ENCODE measurements at places on chromosomes 13 and 19.

DNA sequence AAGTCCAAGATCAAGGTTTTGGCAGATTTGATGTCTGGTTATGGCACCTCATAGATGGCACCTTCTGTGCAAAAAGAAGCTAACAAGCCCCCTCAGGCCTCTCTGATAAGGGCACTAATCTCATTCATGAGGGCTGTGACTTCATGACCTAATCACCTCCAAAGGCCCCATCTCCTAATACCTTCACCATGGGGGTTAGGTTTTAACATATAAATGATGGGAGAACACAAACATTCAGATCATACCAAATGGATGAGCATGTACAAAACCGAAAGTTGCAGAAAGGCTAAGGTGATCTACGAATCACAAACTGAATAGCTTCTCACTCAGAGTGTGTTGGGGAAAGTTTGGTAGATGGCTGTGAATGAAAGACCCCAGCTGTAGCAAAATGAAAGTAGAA is 217.4 kb downstream of the TBC1D4 start:
- no peak for DNase-seq

DNA sequence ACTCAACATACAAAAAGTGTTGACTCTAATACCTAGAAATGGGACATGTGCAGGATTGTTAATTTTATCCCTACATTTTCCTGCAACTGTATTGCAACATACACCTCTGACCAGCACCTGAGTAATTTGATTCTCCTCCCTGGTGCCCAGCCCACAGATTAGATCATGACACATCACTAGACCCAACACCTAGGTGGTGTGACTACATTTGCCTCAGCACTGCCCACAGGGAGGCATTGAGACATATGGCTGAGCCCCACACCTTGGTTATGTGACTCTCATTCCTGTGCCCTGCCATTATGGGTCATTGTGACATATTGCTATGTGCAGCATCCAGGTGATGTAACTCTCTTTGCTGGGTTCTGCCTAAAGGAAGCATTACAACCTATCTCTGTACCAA is 13.2 kb upstream of the ZNF254 start:
- DNase-seq, result no peak

- no peak for DNase-seq
Observed at GRCh38 chr13:76769271-76769791, 116.9 kb downstream of the KCTD12 start.

GRCh38 chr19:47310323-47310722 is 662 bp downstream of the C5AR1 start:
- no peak for DNase-seq

GRCh38 chr19:53772943-53773342 is 51.2 kb downstream of the NLRP12 start:
- peak; percentile 4 for DNase-seq

- DNase-seq, result no peak
Observed at GRCh38 chr13:111911754-111912452, 155.0 kb upstream of the SOX1 start.

- DNase-seq, result no peak
Observed at GRCh38 chr13:80571346-80572307, 230.7 kb upstream of the SPRY2 start.

GRCh38 chr13:110448677-110449076 is 112.8 kb downstream of the RAB20 start:
- no peak for DNase-seq

DNA sequence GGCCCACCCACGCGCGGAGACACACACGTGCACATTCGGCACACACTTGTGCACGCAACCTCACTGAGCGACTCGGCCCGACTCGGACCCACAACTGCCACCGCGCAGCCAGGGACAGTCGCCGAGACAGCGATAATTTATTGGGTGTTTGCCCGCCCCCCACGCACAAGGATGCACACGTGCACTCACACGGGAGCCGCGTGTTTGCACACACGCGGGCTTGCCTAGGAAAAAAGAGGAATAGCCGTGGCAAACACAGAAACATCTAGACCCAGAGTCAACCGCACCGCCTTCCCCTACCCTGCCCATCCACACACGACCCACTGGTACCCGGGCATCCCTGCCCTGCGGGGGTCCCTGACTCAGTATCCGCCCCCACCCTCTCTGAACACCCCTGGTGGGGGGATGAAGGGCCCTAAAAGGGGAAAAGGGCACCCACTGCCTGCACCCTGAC is 1.1 kb upstream of the SSBP4 start:
- no peak for DNase-seq

- DNase-seq, result peak; percentile 57
Observed at GRCh38 chr19:43639519-43640423, at the start of gene CADM4. TSS of gene CADM4 (minus strand) at chr19:43639850. CDS start at chr19:43639790, 60 bp downstream.

DNA sequence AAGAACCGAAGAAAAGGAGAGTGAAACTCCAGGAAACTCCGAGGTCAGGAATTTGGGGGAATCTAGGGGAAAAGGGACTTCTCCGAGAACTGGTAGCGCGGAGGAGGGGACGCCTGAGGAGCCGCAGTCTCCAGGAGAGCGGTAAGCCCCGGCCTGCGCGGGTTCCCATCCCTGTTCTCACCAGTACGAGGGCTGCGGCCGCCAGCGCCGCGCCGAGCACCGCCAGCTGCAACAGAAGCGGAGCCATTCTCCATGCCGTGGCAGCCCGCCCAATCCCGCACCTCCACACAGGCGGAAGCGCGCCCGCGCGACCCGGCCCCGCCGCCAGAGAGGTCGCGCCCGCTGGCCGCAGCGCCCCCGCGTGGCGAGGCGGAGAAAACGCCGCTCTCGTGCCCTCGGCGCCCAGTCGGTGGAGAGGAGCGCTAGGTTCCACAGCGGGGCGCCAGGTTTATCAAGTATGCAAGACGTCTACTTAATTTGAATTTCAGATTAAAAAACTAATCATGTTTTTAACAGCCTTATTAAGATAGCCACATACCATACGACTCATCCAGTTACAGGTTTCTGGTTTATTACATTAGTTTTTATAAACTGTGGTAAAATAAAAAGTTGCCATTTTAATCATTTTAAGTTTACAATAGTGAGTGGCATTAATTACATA is at the start of gene ALG5:
Gene ALG5, minus strand, starts transcription at position 287 of the 661 bp plus-strand sequence. Its CDS starts 40 bp downstream, at position 247.
- DNase-seq, result peak; percentile 91

- DNase-seq, result no peak
Observed at GRCh38 chr13:73287831-73288230, 229.0 kb downstream of the KLF5 start.

GRCh38 chr19:12779162-12779993 is 4.0 kb upstream of the HOOK2 start:
- DNase-seq, result no peak

DNA sequence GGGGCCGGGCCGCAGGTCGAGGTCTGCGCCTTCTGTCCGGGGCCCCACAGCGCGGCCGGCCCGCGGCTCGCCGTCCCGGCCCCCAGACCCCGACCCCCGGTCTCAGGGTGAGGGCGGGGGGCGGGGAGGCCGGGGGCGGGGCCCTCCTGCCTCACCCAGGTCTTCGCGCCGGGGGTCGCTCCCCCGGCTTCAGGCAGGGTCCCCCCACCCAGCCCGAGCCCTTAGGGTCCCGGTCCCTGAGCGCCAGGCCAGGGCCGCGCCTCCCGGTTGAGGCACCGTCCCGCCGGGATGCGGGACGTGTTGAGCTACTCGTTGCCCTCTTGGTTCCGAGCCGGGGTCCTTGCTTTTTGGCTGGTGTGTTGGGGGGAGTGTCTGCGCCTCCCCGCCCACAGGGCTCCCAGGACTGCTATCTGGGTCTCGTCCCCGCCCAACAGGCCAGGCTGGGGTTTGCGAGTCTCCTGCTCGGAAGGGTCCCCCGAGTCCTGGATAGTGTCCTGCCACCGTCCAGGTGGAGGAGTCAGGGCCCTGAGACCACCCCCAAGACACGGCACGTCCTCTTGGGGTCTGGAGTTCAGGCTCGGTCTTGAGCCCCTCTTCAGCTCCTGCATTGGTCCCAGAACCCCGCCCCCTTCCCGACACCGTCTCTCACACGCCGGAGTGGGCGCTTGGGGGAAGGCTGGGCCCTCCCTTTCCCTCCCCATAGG is 452 bp downstream of the PIAS4 start:
- no peak for DNase-seq

DNA sequence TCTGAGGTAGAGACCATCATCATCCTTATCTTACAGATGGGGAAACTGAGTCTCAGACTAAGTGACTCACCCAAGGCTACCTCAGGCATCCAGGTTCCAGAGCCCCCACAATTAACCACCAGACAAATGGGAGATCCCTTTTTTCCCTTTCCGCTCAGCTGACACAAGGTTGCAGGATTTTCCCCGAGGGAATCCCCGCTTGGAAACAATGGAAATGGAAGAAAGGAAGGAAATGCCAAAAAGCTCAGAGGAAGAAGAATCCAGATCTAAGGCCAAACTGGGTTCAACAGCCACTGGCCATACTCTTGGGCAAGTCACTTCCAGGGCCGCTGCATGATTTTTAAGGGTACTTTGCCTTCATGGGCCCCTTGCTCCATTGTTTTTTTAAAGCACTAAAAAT is 1.6 kb downstream of the ZNF71 start:
- no peak for DNase-seq

DNA sequence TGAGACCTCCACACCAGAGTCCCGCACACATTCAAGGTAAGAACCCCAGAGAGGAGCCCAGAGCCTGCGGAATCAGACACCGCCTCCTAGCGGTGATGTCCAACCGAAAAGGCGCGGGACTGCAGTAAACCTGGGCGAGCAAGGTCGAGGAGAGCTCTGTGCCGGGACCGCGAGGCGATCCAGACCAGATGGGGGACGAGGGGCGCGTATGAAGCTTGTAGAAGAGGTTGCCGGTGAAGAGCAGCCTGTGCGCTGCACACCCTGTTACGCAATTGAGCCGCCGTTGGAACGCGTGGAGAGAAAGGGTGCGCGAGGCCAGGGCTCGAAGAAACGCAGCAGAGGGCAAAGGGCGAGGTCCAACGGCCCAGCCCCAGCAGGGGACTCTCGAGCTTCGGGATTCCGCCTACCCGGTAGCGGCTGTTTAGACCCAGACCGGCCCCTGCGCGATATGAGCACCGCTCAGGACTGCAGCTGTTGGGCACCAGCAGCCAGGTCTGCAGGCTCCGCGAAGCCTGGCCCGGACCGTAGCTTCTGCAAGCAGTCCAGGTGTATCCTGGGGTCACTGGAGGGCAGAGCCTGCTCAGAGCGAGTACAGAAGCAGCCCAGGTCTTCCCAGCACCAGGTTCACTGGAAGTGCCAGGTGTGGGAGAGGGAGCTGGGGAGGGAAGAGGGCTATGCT is 65.9 kb upstream of the ZNF599 start:
- DNase-seq, result no peak

DNA sequence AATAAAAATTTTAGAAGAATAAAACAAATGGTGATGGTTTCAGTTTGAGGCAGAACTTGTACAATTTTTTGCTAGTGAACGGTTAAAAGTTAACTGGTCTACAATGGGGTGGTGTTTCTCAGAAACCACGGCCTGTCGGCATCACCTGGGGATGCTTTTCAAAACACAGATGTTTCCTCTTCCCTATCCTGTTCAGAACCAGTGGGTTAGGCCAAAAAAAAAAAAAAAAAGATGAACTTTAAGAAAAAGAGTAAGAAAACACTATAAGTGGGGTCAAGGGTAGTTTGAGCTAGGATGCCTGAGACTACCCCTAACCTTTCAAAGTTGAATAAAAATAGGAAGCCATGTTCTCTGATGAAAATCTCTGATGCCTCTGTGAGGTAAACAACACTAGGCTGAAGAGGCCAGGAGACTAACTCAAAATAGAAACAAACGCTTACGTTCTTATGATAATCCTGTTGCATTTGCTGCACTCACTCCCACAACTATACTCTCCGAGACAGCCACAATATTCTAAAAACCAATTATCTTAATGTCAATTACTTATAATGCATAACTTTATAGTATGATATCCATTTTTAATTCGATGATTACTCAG is 3.3 kb downstream of the MTIF3 start:
- DNase-seq, result peak; percentile 71

DNA sequence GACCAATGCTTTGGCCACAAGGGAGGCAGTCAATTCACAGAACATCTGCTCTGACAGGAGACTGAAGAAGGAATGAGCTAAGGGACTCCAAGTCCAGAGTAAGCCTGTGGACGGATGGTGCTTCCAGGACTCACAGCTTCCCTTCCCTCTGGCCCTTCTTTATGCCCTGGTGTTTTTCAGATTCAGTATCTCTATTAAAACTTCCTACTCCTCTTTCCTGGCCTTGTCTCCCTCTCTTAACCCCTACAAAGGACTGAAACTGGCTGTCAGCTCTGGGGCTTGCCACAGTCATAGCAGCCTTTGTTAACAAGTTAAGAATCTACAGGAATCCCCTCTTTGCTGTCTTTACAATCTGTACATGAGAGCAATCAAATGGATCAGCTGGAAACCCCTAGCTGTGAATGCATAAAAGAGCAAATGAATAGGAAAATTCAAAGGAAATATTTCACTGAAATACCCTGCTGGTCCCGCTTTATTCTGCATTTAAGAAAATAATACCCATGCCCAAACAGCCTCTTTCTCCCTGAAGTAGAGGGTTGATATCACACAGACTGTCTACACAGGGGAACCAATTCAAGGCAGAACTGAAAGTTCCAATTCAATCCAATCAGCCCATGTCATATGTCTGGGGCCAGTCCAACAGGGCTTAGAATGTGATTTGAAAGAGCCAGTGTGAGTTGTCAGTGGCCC is 192.3 kb downstream of the MZT1 start:
- DNase-seq, result no peak

- DNase-seq, result no peak
Observed at GRCh38 chr13:108322206-108322824, 52.8 kb downstream of the TNFSF13B start.

- DNase-seq, result peak; percentile 10
Observed at GRCh38 chr13:50244713-50245574, 229.7 kb downstream of the KCNRG start.

GRCh38 chr13:91045351-91046034 is 302.0 kb upstream of the MIR17HG start:
- no peak for DNase-seq

DNA sequence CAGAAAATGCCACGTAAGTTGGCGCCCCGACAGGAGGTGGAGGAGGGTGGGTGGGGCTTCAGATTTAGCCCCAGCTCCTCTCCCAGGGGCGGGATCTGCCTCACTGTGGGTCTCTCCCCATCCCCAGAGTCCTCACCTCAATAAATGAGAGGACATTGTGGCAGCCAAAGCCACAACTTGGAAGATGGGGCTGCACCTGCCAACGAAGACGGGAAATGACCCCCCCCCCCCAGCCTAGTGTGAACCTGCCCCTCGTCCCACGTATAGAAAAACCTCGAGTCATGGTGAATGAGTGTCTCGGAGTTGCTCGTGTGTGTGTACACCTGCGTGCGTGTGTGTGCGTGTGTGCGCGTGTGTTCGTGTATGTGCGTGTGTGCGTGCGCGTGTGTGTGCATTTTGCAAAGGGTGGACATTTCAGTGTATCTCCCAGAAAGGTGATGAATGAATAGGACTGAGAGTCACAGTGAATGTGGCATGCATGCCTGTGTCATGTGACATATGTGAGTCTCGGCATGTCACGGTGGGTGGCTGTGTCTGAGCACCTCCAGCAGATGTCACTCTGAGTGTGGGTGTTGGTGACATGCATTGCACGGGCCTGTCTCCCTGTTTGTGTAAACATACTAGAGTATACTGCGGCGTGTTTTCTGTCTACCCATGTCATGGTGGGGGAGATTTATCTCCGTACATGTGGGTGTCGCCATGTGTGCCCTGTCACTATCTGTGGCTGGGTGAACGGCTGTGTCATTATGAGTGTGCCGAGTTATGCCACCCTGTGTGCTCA is 1.5 kb upstream of the TRAPPC5 start:
- peak; percentile 77 for DNase-seq

GRCh38 chr13:97974773-97975172 is 21.3 kb downstream of the IPO5 start:
- no peak for DNase-seq

GRCh38 chr13:26019881-26020870 is 31.6 kb downstream of the SHISA2 start:
- DNase-seq, result no peak

Measured in CD4-positive, alpha-beta T cell treated with Interferon gamma for 1 hour (primary cell).